Thoracic aorta (tissue), 2 donors: ENCODE measurements at places on chromosomes 1 and 21. TPM values are rescaled to one million over a fixed set of nuclear protein-coding genes. Genes with fewer than 3 reads are reported as not detected.

Gene GPR52
- total RNA-seq, result 0.68 TPM

Gene TMCC2
- 8.9 TPM for total RNA-seq

Gene CIART
- 5.2 TPM for total RNA-seq

Gene KCNJ10
- not detected for total RNA-seq

GRCh38 chr1:94854458-94855306 is 34.5 kb downstream of the SLC44A3 start:
- H3K27ac ChIP-seq, result peak overlapping the region; percentile 73
- peaks cover 14% of the 10 kb centered on the region for H3K4me1 ChIP-seq
- DNase-seq, result peak; percentile 60
- no peaks in the 10 kb centered on the region for H3K36me3 ChIP-seq
- peak overlapping the region; percentile 72 for H3K4me3 ChIP-seq
- H3K27me3 ChIP-seq, result no peaks in the 10 kb centered on the region

GRCh38 chr1:53585565-53585964 is 126.4 kb downstream of the DMRTB1 start:
- H3K27ac ChIP-seq, result no peak overlapping the region
- H3K36me3 ChIP-seq, result no peaks in the 10 kb centered on the region
- H3K27me3 ChIP-seq, result no peaks in the 10 kb centered on the region
- no peak for DNase-seq

GRCh38 chr1:154265586-154265985 is 6.8 kb upstream of the HAX1 start:
- no peak overlapping the region for H3K27ac ChIP-seq
- H3K36me3 ChIP-seq, result peaks cover 56% of the 10 kb centered on the region
- no peaks in the 10 kb centered on the region for H3K4me1 ChIP-seq
- no peak for DNase-seq

- DNase-seq, result no peak
- H3K36me3 ChIP-seq, result no peaks in the 10 kb centered on the region
- peak overlapping the region; percentile 63 for H3K4me3 ChIP-seq
Observed at GRCh38 chr1:197915862-197916499, 1.2 kb upstream of the LHX9 start.

- H3K4me3 ChIP-seq, result no peak overlapping the region
- H3K27ac ChIP-seq, result no peak overlapping the region
- DNase-seq, result no peak
Observed at GRCh38 chr1:234889643-234890042, 239.0 kb downstream of the TOMM20 start.
